ENCODE measurements at places on chromosomes 11 and 22.

DNA sequence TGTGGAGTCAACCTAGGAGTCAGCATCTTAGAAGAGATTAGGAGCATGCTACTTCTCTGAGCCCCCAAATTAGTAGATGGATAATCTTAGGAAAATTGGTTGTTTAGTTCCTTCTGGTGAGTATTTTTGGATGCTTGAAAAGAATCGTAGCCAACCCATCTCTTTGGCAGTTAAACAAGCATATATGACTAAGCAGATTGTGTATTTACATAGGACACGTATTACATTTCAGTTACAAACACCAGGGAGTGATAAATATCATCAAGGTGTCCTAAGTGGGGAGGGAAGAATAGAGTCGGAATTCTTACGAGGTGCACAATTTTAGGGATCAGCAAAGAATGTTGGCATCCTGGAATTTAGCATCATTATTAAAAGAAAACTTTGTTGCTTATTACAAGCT is 13.5 kb downstream of the PLET1 start:
- no peak for DNase-seq

DNA sequence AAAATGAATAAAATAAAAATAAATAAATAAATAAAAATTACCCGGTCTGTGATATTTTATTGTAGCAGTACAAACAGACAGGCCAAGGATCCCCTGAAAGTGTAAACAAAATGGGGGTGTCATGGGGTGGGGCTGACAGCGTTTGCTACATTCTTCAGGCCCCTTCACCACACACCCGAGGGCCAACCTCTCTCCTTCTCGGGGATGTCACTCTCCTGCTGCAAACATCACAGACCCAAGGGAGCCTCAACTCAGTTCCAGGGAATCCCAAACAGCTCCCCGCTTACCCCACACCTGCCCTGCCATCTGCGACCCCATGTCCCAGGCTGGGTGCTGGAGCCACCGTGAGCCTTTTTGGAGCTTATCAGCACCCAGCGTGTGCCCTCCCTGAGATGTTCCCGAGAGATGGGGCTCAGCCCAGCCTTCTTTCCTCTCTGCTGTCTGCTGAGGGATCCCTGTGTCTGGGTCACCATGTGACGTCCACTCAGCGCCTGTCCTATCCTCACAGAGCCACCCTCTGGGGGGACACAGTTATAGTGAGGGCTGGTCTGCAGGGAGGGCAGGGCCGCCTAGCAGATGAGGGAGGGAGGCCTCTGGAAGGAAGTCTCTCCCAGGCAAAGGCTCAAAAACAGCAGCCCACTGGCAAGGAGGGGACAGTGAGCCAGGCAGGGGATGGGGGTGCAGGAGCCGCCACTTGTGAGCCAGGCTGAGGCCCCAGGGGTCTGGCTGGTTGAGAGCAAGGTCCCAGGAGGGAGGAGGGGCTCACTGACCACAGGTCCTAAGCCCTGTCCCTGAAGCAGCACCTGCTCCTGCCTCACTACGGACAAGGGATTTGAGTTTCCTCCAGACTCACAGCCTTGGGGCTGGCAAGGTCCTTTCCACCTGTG is 1041.6 kb downstream of the BRD1 start:
- DNase-seq = no peak

GRCh38 chr22:48373626-48374173 is 1454.0 kb downstream of the BRD1 start:
- no peak for DNase-seq

DNA sequence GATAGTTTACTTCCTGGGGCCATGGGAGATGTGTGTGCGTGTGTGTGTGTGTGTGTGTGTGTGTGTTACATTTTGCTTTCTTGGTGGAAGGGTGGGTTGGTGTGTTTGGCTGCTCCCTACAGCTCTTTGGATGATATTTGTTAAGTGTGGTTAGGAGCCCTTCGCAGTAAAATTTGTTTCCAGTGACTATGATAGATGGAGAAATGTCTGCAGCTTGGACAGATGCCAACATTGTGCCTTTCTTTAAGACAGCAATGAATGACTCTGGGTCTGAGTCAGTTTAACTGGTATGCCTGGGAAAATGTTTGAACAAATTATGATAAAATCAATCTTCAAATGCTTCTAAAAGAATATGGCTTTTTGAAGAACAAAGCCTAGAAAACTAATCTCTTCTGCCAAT is 102.7 kb upstream of the TRPC6 start:
- no peak for DNase-seq

GRCh38 chr22:45124176-45124847 is 39.4 kb upstream of the NUP50 start:
- DNase-seq = no peak

DNA sequence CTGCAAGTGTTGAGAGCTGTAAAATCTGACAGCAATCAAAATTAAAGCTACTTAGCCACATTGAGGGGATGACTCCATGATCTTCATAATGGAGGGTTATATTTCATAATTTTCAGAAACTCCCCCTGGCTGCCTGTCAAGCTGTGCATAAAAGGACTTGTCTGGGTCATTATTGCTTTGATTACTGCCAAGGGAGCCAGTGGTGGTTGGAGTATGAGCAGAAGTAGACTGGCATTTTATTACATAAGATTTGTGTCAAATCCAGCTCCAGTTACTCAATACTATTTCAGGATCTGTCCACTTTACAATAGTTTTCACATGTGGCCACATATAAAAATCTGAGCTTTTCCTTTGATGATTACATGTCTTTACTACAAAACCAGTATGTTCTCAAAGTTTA is 108.9 kb upstream of the SLC5A12 start:
- DNase-seq = no peak

- no peak for DNase-seq
These were observed 12.0 kb upstream of the GDPD5 start for GRCh38 chr11:75537740-75538139.

DNA sequence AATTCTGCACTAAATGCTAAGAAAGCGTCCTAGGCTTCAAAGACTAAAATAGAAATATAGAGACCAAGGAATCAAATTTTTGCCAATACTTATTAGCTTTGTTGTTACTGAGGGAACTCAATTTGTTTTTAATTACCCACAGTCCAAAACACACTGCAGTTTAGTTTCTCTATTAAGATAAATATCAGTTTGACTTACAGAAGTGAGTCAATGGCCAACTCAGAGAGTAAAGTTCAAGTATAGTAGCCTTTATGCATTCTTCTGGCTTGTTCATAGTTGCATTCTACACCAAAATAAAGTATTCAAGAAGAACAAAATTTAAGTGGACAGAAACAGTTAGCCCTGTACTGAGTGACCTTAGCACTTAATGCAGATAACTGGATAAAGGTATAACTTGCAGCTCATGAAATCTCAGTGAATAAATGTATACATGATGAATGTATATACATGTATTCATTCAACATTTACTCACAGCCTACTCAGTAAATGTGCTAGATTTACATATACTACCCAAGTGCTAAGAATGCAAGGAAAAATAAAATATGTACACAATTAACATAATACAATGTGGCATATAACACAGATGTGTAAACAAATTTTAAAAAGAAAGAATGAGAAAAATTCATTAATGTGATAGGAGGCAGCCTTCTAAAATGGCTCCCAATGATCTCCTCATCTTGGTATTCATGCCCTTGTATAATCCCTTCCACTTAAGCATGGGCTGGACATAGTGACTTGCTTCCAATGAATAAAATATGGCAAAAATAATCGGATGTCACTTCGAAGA is 9.7 kb upstream of the RNF141 start:
- DNase-seq = no peak

GRCh38 chr22:36578619-36579018 is 49.7 kb upstream of the EIF3D start:
- no peak for DNase-seq

DNA sequence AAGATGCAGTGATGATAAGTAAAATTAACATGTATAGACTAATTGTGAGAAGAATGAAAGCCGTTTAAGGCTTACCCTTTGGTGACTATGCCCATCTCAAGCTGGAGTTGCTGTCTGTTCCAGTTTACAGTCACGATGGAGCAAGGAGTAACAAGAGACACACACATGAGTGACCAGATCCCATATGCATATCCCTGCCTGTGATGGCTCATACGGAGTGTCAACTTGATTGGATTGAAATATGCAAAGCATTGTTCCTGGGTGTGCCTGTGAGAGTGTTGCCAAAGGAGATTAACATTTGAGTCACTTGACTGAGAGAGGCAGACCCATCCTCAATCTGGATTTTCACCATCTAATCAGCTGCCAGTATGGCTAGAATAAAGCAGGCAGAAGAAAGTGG is 786.8 kb downstream of the FAM181B start:
- DNase-seq = no peak

DNA sequence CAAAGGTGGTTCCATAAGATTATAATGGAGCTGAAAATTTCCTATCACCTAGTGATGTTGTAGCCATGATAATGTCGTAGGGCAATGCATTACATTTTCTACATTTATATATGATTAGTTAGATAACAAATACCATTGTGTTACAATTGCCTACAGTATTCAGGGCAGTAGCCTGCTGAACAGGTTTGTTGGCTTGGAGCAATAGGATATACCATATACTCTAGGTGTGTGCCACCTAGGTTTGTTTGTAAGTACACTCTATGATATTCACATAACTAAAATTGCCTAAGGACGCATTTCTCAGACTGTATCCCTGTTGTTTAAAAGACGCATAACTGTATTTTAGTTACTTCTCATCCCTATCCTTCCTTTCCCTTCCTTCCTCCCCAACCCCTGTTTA is 13.6 kb downstream of the PLEKHB1 start:
- no peak for DNase-seq

DNA sequence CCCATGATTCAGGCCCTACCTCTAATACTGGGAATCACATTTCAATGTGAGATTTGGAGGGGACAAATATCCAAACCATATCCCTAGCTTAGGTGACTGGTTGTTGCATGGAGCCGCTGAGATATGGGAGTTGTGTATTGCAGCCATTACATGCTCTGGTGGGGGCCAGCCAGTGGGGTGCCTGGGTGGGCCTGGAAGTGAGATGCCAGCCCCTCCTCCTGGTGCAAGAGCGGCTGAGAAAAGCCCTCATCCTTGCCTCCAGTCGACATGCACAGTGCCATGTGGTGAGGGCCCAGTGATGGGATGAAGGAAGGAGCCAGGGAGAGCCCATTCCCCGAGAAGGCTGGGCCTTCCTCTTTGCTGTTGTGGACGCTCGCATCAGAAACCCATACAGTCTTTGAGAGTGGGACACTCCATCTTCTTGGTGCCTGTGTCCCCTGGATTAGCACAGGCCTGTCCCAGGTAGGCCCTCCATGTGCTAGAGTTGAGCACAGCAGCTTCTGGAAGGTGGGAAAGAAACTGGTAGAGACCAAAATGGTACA is 1043.0 kb downstream of the TBC1D22A start:
- DNase-seq = no peak

DNA sequence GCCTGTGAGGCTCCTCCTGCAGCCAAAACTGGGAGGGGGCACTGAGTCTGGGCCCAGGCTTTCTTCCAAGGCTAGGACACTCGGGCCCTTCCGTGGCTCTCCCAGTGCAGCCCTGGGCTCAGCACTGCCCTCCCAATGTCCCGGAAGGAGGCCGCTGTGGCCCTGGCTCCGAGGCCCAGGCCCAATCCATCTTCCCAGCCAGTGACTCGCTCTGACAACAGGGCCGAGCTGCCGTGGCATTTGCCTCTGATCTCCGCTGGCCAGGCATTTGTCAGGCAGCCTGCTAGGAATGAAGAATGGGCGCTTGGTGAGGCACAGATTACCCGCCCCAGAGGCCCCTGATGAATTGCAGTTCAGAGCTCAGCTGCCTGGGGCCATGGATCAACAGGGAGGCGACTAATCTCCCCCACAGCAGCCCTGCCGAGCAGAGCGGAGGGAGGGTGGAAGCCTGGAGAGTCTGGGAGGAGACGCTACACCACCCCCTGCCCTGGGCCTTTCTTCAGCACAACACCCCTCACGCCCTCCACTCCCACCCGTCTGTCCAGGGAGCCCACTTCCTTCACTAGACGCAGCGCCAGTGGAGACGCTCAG is 8.3 kb downstream of the FXYD2 start:
- DNase-seq = no peak

DNA sequence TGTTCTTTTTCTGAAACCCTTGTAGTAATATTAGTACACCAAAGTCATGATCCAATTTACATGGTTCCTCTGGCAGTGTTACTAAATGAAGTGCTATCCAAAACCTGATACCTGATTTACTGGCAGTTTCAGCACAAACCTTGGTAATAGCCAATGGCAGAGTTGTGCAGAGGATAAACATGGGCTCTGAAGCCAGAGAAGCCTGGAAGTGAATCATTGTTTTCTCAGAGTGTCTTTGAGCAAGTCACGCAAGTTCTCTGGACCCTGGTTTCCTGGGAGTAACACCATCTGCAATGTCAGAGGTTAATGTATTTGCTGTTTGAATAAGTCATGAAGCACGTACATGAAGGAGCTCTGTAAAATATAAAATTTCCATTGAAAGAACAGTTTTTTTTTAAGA is 222.3 kb upstream of the NARS2 start:
- DNase-seq = no peak

DNA sequence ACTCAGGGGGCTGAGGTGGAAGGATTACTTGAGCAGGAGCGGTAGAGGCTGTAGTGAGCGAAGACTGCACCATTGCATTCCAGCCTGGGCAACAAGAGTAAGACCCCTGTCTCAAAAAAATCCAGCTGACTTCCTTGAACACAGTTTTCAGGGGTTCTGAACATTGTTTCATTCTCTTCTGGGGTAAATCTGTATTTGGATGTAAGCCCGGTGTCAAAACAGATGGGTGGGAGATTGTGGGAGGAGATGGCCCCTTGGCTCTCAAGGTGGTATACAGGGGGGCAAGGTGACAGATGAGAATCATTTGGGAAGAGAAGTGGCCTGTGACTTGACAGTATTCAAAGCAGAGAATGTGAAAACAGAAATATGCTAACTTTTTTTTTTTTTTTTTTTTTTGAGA is 4.8 kb downstream of the ESAM start:
- no peak for DNase-seq

DNA sequence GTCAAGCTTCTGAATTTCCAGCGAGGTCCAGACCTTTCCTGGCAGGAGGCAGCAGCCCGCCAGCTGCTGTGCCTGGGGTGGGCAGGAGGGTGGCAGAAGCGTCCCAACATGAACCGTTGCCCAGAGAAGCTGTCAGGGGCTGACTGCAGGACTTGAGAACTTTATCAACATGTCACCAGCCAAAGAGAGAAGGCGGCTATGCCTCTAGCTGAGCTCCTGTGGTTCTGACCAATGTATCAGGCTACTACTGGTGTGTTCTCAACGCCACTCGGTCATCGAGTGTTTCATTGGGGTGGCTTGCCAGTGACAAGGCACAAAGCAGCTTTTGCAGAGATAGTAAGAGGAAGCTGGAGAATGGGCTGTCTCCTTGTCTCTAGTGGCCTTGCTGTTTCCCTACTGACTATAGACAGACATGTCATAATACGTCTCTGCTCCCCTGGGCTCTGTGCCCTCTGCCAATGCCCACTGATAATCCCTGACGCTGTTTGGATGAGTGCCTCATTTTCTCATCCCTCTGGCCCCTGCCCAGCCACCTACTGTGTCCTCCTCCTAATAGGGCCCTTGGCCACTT is 17.6 kb upstream of the ASCC2 start:
- DNase-seq = no peak

Data from D721Med (cell line).